ENCODE measurements at places on chromosomes 16 and 17. TPM values are rescaled to one million over a fixed set of nuclear protein-coding genes. Genes with fewer than 3 reads are reported as not detected.

DNA sequence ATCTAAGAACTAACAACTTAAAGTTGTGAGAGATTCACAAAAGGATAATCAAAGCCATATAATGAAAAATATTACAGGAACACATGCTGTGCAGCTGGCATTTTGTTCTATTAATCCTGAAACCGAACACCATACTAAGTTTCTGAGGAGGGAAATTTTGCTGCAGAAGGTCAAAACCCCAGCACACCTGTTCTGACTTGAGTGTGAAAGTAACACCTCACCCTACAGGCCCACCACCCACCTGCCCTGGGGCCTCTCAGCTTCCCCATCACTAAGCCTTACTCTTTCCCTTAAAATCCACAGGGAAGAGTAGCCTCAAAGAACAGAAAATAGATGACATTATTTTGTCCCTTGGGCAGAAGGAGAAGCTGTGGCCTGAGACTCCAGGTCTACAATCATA is 44.8 kb downstream of the STAT5A start:
- no peak for DNase-seq

DNA sequence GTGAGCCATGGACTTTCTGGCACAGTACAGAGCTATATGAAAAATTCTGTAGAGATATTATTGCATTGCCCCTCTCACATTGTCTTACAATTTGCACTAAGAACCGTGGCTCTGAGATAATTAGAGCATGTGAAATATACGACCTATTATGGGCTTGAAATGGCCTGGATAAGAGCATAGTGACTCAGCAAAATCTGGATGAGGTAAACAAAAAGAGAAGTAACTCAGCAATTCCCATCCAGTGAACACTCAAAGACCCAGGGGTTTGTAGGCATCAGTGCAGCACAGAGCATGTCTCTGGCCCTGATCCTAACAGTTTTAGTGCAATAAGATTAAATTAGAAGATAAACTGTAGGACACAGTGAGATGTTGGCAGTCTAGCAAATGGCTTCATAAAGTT is 317.2 kb upstream of the MYOCD start:
- no peak for DNase-seq

- no peak for DNase-seq
Measured at GRCh38 chr17:63837480-63837879, 5.0 kb downstream of the SMARCD2 start.

- no peak for DNase-seq
Measured at GRCh38 chr17:48054238-48055185, 6.4 kb downstream of the NFE2L1 start.

GRCh38 chr16:66488505-66488904 is 61.4 kb downstream of the BEAN1 start:
- DNase-seq, result no peak

- DNase-seq, result no peak
Measured at GRCh38 chr17:51083981-51084380, 36.7 kb downstream of the SPAG9 start.

- peak; percentile 53 for DNase-seq
Measured at GRCh38 chr17:82647593-82648164, 565 bp downstream of the WDR45B start.

DNA sequence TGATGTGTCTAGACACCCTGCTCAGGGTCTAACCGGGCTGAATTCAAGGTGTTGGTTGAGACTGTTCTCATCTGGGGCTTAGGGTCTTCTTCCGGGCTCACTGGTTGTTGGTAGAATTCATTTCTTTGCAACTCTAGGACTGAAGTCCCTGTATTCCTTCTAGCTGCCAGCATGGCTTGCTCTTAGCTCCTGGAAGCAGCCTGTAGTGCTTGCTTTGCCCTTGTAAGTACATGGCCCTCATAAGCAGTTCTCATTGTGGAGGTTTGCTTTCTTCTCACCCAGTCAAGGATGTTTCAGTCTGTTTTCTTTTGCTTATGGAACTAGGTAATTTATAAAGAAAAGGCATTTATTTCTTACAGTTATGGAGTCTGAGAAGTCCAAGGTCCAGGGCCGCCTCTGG is 26.3 kb downstream of the COX10 start:
- no peak for DNase-seq

- no peak for DNase-seq
Measured at GRCh38 chr16:67694611-67695010, 24.5 kb downstream of the GFOD2 start.

DNA sequence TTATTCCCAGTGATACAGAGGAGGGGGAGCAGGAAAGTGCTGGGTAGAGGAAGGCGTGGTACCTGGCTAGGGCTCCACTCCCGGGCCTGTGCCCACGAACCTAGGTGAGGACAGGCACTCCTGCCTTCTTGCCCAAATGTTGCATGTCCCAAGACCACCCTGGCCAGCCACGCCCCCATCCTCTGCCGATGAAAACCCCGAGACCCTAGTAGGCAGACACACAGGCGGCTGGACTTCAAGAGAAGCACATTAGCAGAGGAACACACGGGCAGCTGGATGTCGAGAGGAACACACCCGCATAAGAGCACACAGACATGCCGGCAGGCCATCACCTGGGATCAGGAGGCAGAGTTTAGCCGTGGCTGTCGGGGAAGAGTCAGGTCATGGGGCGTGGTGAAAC is 1386.5 kb upstream of the GOT2 start:
- no peak for DNase-seq

DNA sequence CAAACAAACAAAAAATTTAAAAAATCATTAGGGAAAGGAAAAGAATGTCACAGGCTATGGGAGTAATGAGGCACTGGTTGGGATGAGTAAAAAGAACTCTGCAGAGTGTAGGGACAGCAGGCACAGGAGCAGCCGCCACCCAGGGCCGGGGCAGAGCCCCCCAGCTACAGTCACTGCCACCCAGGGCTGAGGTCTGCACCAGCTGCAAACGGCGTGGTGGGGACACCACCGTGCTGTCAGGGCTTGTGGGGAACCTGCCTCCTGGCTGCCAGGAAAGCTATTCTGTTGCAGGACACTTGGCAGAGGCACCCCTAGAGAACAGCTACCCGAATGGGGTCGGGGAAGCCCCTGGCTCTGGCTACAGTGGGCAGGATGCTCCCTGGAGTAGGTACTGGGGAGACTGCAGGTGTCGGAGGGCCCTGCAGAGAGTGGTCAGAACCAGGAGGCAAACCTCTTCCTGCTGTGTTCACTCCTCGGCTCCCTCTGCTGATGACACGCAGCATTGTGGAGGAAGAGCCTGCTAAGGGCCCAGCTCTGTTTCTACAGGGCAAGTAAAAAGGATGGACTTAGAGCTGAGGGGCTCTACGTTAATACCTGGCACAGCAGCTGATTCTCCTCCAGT is 32.3 kb upstream of the CAPN15 start:
- no peak for DNase-seq

DNA sequence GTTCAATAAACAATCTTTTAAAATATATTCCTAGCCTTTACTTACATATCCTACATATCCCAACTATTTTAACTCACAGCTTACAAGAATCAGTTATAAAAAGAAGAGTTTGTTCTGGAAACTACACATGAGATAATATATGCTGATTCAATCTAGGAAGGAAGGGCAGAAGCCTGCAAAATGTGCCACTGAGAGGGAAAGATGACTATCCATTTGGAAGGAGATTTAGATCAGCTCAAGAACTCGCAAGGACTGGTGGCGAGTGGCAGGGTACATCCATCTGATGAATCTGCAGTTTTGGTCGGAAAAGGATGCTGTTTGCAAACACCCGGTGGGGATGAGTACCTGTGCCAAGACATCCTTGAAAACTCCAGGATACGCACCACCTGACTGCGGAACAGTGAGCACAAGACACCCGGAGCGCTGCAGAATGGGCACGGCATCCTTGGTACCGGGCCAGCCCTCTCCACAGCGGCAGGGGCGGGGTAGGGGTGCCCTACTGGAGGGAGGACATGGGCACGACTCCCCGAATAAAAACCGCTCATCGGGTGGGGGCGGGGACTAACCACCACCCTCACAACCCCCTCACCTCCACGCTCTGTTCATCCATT is 723 bp downstream of the TRIM37 start:
- DNase-seq, result peak; percentile 71

- DNase-seq, result no peak
Measured at GRCh38 chr16:554640-555365, 5.4 kb upstream of the PRR35 start.

- DNase-seq, result no peak
Measured at GRCh38 chr17:42855048-42855596, 4.1 kb downstream of the AOC3 start.

- DNase-seq, result no peak
Measured at GRCh38 chr17:74552037-74552436, 6.1 kb upstream of the CD300C start.

GRCh38 chr16:23088018-23088417 is 61.2 kb downstream of the USP31 start:
- DNase-seq, result no peak

GRCh38 chr17:3663102-3664011 is 5.0 kb downstream of the TAX1BP3 start:
- DNase-seq, result no peak

DNA sequence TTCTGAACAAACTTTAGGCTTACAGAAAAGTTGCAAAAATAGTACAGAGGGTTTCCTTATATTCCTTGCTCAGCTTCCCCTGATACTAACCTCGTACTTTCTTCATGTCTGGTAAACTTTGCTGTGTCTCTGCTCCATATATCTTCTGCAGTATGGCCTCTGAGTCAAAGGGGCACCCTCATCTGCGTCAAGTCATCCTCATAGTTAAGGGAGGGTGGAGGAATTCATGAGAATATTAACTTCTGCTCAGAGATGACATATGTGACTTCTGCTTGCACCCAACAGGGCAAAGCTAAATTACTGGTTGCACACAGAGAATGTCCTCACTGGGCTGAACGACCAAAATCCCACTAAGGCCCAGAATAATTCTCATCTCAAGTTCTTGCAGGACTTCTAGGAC is 4.3 kb upstream of the CCL7 start:
- no peak for DNase-seq

GRCh38 chr16:5002699-5003143 is 31.0 kb downstream of the NAGPA start:
- DNase-seq, result no peak

DNA sequence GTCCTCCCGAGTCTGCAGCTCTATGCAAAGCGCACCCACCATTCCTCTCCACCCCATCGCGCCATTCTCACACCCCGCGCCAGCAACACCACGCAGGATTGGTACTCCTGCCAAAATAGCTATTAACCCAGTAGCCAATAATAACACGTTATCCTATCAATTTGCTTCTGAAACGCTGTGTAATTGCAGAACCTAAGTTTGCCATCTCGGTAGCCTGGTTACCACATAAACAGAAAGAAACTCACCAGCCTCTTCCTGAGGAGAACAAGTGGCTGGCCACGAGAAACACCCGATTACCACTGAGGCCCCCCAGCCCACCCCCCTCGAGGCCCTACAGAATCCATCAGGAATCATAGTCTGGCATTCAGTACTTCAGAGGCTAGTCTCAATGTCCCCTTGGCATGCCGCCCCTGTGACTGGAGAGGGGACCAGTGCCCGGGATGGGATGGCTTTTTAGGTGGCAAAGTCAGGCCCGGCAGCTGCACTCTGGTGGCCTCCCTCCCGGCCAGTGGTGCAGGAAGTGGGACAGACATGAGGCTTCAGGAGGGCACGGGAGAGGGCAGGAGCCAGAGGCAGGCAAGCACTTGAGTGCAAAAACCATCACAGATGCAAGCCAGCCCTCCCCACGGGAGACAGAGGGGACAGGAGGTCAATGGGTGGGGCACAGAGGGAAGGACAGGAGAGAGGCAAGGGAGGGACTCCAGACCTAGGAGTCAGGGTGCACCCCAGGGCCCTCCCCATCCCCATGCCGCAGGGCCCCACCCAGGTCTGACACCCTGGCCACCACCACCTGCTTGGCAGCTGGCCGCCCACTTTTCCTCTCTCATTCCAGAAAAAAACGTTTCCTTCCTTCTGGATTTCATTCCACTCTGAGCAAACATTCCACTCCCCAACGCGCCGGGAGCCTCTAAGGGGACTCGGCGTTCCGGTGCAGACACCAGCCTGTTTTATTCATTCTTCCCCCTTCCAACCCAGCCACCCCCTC is 192.5 kb downstream of the ZNF423 start:
- DNase-seq, result no peak

- no peak for DNase-seq
Measured at GRCh38 chr17:58377093-58377601, 25.1 kb upstream of the SUPT4H1 start.

- no peak for DNase-seq
Measured at GRCh38 chr17:31574458-31574857, 183.0 kb downstream of the RAB11FIP4 start.

- DNase-seq, result no peak
Measured at GRCh38 chr16:81165411-81166097, 69.4 kb upstream of the GCSH start.

- no peak for DNase-seq
Measured at GRCh38 chr17:8072729-8073461, 14.6 kb downstream of the ALOX12B start.

The BAHCC1 gene
- total RNA-seq, result not detected

The WIPI1 gene
- total RNA-seq, result 9.8 TPM

The AXIN2 gene
- total RNA-seq, result 3.8 TPM

The KCNG4 gene
- total RNA-seq, result not detected

The IGSF6 gene
- 0.58 TPM for total RNA-seq

The MT1H gene
- 5.5 TPM for total RNA-seq

The MT2A gene
- 285 TPM for total RNA-seq

The CIITA gene
- 11.9 TPM for total RNA-seq

The SHCBP1 gene
- total RNA-seq, result 38.2 TPM

The HLF gene
- 0.81 TPM for total RNA-seq

The ARHGAP27 gene
- total RNA-seq, result 43.8 TPM

The ELP5 gene
- 106 TPM for total RNA-seq

The TMEM235 gene
- not detected for total RNA-seq

Data from CD8-positive, alpha-beta memory T cell (primary cell).